ENCODE measurements at places on chromosomes 7 and 10.
A peak's percentile ranks its signal among the peaks of the same experiment; 100 is the strongest.

DNA sequence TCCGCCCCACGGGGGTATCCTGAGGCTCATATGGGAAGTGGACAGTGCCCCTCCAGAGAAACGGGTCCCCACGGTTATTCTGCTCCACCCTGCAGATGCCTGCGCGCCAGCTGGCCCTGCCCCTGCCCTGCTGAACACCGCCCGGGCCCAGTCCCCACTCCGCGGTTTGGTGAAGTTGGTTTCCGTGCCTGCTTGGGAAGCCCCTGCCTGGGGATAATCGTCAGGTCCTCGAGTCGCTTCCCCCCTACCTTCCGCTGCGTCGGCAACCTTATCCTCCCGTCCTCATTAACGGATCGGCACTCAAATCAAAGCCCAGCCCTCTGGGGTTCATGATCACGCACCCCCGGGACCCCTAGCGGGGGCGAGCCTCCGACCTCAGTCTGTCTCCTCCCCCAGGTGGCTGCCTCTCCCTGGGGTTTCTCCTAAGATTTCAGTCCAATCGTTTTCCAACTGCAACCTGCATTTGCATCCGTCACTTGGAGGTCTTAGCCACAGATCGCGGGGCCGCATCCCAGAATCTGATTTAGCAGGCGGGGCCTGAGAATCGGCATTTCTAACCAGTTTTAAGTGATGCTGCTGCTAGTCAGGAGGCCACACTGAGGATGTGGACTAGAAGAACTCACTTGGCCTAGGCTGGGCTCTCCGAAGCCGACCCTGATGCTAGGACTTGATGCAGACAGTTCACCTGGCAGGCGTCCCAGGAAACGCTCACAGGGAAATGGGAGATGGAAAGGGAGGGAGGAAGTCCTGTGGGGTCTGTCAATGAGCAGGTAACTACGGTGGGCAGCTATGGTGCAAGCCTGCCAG is 27.6 kb downstream of the WDR86 start:
- no peak for DNase-seq

- DNase-seq, result no peak
Observed at GRCh38 chr7:726084-726853, at the start of gene DNAAF5. DNAAF5 (plus strand) TSS chr7:726699; CDS start chr7:726721, 22 bp downstream.

DNA sequence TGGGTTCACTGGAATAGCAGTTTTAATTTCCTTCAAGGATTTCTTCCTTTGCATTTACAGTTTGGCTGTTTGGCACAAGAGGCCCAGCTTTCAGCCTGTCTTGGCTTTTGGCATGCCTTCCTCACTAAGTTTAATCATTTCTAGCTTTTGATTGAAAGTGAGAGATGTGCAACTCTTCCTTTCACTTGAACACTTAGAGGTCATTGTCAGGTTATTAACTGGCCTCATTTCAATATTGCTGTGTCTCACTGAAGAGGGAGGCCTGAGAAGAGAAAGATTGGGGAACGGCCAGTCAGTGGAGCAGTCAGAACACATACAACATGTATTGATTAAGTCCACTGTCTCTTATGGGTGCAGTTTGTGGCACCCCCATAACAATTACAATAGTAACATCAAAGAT is 33.9 kb downstream of the PTTG1IP2 start:
- DNase-seq, result no peak

GRCh38 chr10:44636625-44637024 is 251.7 kb upstream of the CXCL12 start:
- DNase-seq, result peak; percentile 5

DNA sequence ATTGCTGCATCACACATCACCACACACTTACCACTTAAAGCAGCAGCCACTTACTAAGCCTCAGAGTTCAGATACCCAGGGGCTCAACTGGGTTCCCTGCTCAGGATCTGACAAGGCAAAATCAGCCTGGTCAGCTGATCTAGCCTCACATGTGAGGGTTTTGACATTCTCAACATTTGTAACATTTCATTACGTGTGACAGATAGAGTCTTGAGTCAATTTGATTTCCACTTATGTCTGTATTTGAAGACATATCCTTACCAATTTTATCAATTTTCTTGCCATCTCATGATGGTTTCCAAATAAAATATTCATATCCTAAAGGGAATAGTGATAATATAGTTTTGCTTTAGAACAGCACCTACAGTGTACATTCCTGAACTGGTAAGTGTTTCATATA is 494.7 kb upstream of the PFKP start:
- no peak for DNase-seq

GRCh38 chr7:149715476-149715875 is 57.9 kb downstream of the ZNF467 start:
- no peak for DNase-seq

DNA sequence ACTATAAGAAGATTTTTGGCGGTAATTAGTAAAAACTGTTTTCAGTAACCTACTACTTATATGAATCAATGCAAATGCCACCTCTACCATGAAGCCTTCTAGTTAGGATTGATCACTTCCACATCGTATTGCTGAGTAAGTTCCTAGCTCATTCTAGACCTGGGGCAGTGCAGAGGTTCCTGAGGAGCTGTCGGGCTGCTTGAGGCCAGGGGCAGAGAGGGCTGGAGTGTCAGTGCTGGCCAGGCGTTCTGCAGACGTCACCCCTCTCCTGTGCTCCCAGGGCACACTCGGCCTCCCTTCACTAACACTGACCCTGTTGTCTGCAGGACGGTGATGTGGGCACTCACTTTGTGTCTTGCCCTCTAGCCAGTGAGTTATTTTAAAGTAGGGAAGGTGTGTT is 275.7 kb downstream of the CELF2 start:
- no peak for DNase-seq

DNA sequence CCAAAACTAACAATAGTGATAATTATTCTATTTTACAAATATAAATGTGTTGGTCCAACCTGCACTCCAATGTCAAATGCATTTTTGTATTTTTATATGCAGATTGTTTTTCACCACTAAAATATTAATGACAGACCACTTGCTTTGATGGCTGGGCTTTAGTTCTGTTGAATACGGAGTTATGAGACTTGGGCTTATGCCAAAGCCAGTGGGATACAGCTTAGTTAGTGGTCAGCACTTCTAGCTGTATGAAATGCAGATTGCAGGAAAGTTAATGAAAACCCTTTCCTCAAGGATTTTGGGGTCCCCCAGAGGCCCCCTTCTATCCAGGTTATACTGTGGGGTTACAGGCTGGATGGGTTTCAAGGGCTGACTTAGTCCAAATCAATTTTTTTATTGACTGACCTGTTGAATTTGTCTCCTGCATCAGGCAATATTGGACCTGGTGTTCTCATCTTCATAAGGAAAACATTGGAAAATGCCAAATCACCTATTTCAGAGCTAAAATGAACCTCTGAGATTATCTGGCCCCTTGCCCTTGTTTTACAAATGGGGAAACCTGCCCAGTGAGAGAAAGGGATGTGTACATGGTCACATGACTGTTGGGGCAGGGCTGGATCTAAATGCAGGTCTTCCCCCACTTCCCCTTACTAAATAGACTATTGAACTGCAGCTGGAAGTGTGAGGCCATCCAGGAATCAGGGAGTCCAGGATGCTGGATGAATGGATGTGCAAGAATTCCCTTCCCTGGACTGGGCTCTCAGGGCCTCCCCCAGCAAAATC is 1085.3 kb downstream of the KCNMA1 start:
- no peak for DNase-seq

GRCh38 chr7:105878746-105879605 is 2.6 kb upstream of the ATXN7L1 start:
- no peak for DNase-seq

DNA sequence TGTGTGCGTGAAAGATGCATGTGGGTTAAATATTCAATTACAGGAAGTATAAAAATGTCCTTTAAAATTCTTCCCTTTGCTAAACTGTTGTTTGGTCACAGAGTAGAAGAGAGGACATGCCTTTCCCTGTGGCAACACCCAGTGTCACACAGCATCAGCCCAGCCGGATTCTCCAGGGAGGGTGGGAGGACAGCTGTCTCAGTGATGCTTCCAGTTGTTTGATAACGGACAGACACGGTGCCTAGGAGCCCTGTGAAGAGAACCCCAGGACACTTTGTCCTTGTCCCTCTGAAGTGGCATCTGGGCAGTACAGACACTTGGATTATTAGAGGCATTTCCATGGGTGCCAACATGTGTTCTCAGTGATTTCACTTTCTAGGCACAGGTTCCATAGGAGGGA is 306.6 kb upstream of the LRGUK start:
- no peak for DNase-seq

GRCh38 chr10:101934686-101935305 is 91.2 kb upstream of the KCNIP2 start:
- DNase-seq, result no peak

DNA sequence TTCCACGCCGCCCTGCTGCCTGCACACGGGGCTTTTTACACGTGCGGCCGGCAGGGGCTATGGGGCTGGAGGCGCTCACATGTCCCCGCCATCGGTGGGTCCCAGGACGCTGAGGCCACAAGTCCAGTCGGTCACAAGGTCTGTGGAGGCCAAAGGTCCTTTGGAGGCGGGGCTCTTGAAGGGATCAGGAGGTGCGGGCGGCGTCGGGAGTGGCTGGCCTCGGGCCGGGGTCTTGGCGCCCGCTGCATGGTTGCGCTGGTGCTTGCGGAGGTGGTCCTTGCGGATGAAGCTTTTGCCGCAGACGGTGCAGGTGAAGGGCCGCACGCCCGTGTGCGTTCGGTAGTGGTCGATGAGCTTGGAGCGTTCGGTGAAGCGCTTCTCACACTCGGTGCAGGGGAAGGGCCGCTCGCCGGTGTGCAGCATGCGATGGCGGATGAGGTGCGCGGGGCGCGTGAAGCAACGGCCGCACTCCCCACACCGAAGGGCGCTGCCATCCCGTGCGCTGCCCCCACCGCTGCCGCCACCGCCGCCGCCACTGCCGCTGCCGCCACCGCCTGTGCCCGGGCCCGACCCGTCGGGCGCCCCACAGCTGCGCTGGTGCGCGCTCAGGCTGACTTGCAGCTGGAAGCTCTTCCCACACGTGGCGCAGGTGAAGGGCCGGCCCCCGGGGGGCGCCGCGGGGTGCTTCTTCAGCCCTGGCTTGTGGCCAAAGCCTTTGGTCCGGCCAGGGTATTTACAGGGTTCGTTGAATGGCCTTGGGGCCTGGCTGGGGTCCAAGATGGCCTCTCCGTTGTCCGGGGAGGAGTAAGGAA is 13.7 kb upstream of the ZNF777 start:
- no peak for DNase-seq

- DNase-seq, result peak; percentile 20
Observed at GRCh38 chr7:33979807-33980355, 74.5 kb downstream of the BMPER start.

DNA sequence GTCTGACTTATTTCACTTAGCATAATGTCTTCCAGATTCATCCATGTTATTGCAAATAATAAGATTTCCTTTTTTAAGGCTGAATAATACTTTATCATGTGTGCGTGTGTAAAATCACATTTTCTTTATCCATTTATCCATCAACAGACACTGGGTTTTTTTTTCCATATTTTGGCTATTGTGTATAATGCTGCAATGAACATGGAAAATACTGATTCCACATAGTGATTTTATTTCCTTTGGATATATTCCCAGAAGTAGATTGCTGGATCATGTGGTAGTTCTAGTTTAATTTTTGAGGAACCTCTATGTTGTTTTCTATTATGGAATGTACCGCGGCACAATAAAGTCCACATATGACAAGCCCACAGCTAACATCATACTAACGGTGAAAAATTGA is 180.1 kb downstream of the PON1 start:
- no peak for DNase-seq

- DNase-seq, result no peak
Observed at GRCh38 chr10:123666318-123667236, at the start of gene GPR26. GPR26 (plus strand) TSS chr10:123666355; CDS start chr10:123666408, 53 bp downstream.

DNA sequence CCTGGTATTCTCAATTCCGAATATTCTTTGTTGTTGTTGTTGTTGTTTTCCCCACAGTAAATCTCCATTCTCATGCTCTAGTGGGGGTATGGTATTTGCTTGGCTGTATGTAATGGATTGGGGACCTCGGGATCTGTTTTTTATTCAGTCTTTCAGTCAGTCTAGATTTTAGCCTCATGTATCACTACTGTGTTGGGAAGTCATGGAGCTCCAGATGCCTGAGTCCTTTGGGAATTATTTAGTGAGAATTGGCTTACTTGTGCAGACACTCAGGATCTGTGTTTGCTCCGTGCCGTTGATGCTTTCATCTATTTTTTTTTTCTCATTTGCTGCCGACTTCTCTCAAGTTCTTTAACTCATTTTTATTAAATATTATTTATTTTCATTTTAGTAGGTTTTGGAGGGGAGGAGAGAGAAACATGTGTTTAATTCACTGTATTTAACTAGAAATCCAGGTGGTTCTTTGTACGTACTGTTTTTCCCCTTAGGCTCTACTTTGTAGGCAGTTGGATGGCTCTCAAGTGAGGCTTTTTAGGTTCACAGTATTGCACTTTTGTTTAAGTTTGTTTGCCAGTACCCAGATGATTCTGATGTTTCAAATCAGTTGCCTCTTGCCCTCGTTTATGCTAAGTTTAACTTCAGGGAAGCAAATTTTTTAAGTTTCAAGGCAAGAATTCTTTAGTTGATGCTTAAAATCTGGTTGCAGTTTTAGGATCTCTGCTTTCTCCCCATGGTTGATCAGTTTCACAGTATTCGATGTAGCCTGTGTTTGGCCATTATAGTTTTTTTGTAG is 36.9 kb downstream of the ZNRF2 start:
- no peak for DNase-seq

DNA sequence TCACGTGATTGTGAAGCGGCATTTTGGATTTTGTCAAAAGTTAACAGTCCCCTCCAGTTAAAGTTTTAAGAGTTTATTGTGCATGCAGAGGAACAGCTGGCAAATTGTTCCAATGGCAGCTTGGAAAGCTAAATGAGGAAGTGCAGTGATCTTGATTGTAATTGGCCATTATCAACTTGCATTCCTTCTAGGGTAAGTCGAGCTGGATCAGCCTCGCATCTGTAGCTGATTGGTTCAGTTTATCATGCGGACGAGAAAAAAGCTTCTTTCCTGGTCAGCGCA is 566 bp downstream of the ZNF789 start:
- peak; percentile 51 for DNase-seq

DNA sequence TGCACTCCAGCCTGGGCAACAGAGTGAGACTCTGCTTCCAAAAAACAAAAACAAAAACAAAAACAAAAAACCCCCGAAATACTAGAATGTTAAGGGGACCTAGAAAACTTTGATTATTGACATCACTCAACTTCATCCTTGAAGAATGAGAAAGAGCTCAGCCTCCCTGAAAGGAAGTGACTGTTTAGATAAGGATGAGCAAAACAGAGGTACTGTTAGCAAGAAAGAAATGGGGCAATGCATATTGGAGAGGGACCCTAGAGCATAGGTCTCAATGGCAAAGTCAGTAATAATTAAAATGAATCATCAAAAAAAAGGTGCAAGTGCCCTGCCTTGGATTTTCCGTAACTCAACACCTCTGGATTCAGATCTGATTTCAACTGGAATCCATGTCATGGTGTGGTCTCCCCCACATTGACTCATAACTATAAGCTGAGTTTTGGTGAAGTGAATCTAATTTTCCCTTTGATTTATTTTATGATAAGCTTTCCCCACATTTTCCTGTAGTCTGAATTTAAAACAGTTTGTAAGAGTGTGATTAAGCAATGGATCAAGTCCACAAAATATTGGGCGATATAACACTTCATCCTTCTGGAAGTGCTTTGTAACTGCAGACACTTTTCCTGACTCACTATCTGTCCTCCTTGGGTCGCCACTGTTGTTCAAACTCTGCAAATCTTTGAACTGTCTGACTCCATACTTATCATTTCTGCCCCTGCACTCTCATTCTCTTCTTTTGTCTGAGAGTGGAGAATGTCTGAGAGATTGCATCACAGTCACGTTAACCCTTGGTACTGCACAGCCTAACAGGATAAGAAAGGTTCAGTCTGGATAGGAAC is 224.8 kb upstream of the LYZL1 start:
- no peak for DNase-seq
